ENCODE measurements at places on chromosomes 6 and 20. TPM values are rescaled to one million over a fixed set of nuclear protein-coding genes. Genes with fewer than 3 reads are reported as not detected.

BANF2 gene
- total RNA-seq: not detected

TPBG gene
- 20.1 TPM for total RNA-seq

DNA sequence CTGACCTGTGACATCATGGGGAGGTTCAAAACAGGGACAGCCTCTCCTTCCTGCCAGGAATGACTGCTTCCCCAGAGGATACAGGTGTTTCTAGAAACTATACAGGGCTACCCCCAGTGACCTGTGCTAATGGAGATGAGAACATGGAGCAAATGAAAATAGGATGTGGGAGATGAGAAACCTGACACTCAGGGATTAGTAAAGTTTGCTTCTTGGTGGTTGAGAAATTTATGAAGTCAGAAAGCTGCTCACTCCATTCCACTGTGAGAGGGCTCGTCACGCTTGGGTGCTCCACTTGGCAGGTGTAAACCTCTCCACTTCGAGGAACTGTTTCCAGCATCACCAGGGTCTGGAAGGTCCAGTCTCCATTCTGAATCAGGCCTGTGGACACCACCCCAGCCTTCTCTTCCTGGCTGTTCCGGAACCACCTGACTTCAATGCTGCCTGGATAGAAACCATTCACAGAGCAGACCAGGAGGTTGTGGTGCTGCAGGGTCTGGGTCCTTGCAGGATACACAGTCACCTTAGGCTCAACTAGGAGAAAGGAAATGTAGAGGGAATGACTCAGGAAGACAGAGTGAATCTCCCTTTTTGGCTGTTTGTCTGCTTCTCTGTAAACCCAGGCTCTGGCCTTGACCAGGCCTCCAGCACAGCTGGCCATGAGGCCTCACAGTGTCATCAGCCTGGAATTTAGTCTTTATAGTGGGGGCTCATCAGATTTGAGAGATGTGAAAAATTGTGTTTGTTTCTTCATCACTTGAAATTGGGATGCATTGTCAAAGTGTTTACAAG, 10.8 kb downstream of the HLA-DRB5 start:
- H3K36me3 ChIP-seq: no peaks in the 10 kb centered on the region
- no peak for DNase-seq
- no peak overlapping the region for H3K27ac ChIP-seq
- no peaks in the 10 kb centered on the region for H3K4me1 ChIP-seq
- H3K4me3 ChIP-seq: no peak overlapping the region

GRCh38 chr20:57781901-57782300, 72.1 kb upstream of the PMEPA1 start:
- H3K27ac ChIP-seq: no peak overlapping the region
- no peaks in the 10 kb centered on the region for H3K27me3 ChIP-seq
- H3K4me1 ChIP-seq: no peaks in the 10 kb centered on the region

DNA sequence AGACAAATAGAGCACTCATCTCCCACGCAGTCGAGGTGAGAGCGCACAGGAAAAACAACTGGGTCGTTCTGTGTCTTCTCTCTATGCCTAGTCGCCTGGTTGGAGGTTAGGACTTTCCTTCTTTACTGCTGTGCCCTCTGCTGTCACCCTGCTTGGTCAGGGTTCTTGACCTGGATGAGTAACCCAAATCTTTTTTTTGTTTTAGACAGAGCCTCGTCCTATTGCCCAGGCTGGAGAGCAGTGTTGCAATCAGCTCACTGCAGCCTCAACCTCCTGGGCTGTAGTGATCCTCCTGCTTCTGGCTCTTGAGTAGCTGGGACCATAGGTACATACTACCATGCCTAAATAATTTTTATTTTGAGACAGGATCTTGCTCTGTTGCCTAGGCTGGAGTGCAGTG, 24.5 kb downstream of the PRPF6 start:
- H3K4me1 ChIP-seq: no peaks in the 10 kb centered on the region
- no peak for DNase-seq
- no peaks in the 10 kb centered on the region for H3K36me3 ChIP-seq
- no peak overlapping the region for H3K27ac ChIP-seq

GRCh38 chr6:134878136-134878535, 71.8 kb downstream of the ALDH8A1 start:
- no peaks in the 10 kb centered on the region for H3K4me1 ChIP-seq
- no peaks in the 10 kb centered on the region for H3K27me3 ChIP-seq
- H3K27ac ChIP-seq: no peak overlapping the region
- DNase-seq: no peak
- no peaks in the 10 kb centered on the region for H3K36me3 ChIP-seq

DNA sequence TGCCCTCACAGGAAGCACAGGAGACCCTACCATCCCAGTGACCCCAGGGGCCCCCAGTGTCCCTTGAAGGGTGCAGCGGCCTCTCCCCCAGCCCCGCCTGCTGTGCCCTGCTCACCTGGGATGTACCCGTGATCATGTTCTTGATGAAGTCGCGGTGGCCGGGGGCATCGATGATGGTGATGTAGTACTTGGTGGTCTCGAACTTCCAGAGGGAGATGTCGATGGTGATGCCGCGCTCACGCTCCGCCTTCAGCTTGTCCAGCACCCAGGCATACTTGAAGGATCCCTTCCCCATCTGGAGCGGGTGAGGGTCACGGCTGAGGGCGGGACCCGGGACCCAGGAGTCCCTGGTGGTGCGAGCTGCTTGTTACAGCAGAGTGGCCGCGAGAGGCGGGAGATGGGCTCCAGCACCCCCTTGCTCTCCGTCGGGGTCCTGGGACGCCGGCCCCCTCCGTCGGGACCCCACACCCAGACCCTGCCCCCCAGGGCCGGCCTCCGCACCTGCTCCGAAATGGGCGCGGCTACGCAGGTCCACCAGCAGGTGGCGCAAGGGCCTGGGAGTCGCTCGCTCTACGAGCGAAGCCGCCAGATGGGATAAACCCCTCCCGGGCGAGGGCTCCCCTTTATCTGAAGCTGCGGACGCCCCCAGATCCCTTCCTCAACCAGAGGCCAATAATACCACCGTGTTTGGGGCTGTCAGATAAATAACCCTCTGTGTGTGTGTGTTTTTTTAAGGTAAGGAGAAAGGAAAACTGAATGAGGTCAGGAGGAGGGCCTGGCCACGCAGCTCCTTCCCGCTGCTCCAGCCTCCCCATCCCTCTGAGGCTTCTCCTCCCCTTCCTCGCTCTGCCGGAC, 2.9 kb downstream of the EEF1A2 start:
- H3K4me3 ChIP-seq: no peak overlapping the region
- DNase-seq: peak; percentile 91
- no peaks in the 10 kb centered on the region for H3K27me3 ChIP-seq
- no peaks in the 10 kb centered on the region for H3K4me1 ChIP-seq

Data from aorta (tissue), 5 donors.